Epithelial cell of umbilical artery (primary cell): ENCODE measurements at places on chromosomes 13 and 19. TPM values are rescaled to one million over a fixed set of nuclear protein-coding genes. Genes with fewer than 3 reads are reported as not detected.

ZNF749 gene
- 7.8 and 13.8 TPM in 2 replicates for total RNA-seq

ZNF468 gene
- total RNA-seq: 27.4 and 30.2 TPM in 2 replicates

CERS1 gene
- 2.0 and 5.8 TPM in 2 replicates for total RNA-seq

NLRP7 gene
- not detected in 2 replicates for total RNA-seq

ZNF230 gene
- 2.9 and 5.3 TPM in 2 replicates for total RNA-seq

IRF2BP1 gene
- 21.1 and 22.2 TPM in 2 replicates for total RNA-seq

BICRA gene
- total RNA-seq: 5.0 and 5.5 TPM in 2 replicates

AP1M1 gene
- total RNA-seq: 59.4 and 66.0 TPM in 2 replicates

SLC17A7 gene
- total RNA-seq: 0.15 TPM in 1 of 2 replicates, not detected in the other

CAPS gene
- total RNA-seq: 0.97 and 2.0 TPM in 2 replicates

TMEM238 gene
- 0.65 TPM in 1 of 2 replicates, not detected in the other for total RNA-seq

ZNF284 gene
- 2.3 and 3.0 TPM in 2 replicates for total RNA-seq

VSTM2B gene
- total RNA-seq: not detected in 2 replicates

LILRB3 gene
- not detected in 2 replicates for total RNA-seq

IFNL1 gene
- total RNA-seq: not detected in 2 replicates

CAPN12 gene
- total RNA-seq: not detected in 2 replicates

FAM98C gene
- 7.8 and 11.4 TPM in 2 replicates for total RNA-seq

ZNF132 gene
- total RNA-seq: 5.5 and 7.8 TPM in 2 replicates

RAB20 gene
- total RNA-seq: 2.4 and 2.6 TPM in 2 replicates

FFAR1 gene
- total RNA-seq: not detected in 2 replicates

FAAP24 gene
- total RNA-seq: 2.3 and 2.7 TPM in 2 replicates

MCEMP1 gene
- not detected in 2 replicates for total RNA-seq

COG6 gene
- 24.4 and 36.2 TPM in 2 replicates for total RNA-seq

OR7C2 gene
- not detected in 2 replicates for total RNA-seq

OPA3 gene
- total RNA-seq: 4.5 and 5.6 TPM in 2 replicates
